ENCODE measurements at places on chromosomes 4 and X.

- no peak for DNase-seq
Observed at GRCh38 chr4:2089222-2089621, 30.1 kb downstream of the NAT8L start.

DNA sequence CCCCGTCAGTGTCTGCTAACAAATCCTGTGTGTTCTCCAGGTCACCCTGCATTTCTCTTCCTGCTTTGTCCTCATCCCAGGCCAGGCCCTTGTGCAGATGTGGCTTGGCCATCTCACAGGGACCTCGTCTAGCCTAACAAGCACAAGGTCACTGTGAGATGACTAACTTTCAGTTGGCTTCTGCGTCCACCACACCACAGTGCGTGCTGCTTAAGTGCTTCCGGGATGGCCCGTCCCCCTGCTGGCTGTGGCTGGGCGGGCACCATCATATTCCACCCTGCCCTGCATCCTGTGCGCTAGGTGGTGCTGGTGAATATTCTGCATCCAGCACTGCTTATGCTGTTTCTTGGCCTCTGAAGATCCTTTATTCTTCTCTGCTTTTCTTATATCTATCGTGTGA, 33.8 kb downstream of the RBBP7 start:
- DNase-seq = no peak

DNA sequence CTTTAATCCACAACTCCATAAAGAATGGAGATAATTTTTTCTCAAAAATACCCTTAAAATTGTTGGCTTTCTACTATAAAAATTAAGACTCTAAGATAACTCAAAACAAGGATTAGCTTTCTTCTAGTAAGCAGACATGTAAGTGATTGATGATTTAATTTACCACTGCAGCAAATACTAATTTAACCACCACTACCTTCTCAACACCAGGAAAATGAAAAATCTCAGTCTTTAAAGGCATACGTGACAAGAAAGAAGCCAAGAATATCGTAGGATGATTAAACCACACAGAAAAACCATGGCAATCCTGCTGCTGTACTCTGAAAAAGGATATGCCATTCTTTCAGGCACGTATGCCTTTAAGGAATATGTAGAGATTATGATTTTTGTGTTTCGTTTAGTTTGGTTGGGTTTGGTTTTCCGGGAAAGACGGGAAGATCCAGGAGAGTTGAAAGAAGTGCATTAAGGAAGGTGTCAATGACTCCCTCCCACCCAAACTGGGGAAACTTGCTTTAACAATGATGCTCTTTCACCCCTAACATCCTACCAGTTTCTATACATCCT, 881 bp downstream of the LRCH2 start:
- no peak for DNase-seq

DNA sequence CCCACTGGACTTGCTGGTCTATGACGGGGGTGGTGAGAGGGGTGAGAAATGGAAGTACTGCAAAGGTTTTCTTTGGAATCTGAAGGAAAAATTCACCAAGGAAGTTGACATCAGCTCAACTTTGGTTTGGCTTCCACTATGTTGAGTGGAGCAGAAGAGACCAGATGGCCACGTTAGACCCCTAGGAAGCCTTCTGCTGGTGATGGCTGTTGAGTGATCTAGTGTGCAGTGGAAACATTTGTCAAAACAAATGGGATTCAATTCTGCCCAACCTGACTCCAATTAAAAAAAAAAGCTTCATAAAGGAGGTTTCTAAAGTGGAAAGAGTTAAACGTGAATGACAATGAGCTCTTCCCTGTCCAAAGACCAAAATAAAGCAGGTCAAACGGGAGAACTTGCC, 25.7 kb downstream of the SEL1L3 start:
- DNase-seq = no peak

- DNase-seq = no peak
Observed at GRCh38 chrX:34382416-34382815, 250.3 kb upstream of the FAM47A start.

DNA sequence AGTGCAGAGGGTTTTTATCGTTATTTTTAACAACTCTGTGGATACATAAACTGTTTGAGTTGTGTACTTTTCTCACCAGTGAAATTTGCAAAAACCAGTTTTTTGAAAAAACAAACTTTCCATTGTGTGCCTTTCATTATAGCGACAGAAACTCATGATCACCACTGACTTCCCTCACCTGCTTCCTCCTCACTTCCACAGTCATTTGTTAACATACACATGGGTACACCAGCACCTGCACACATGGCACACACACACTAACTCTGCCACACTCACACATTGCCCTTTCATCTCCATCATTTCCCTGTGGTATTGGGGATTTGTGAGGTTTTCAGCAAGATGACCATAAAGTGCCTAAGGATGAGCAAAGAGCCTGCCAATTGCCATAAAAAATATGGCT, 20.6 kb downstream of the CLDN22 start:
- DNase-seq = no peak

GRCh38 chrX:17621566-17622270, 115.6 kb upstream of the SCML1 start:
- no peak for DNase-seq

GRCh38 chr4:140082391-140082755, 71.6 kb downstream of the MAML3 start:
- DNase-seq = no peak

GRCh38 chrX:16671005-16671404, 21.0 kb downstream of the S100G start:
- DNase-seq = no peak

DNA sequence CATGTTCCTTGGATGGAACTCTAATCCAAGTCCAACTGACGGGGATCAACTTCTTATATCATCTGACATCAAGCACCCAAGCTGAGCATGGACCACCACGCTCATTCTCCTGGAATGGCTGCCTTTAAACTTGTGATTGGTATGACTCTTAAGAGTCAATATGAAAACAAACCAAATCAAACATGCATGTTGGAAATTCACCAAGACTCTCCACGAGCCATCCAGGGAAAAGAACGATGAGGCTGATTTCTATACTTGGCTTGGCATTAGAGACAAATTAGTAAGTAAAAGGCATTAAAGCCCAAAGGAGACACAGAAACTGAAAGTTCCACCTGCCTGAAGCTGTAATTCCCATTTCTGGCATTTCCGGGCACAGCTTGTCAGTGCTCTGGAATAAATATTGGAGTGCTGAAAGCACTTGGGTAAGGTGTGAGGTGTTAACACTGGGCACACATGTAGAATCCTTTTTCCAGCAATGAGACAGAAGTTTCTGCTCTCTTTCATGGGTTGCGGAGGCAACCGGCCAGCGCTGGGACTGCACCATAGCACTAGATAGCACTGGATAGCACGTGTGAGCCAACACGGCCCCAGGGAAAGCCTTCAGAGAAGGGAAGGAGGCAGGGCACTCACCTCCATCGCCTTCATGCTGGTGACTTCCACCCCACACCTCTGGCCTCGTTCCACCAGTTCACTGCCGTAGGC, 42.1 kb upstream of the CENPU start:
- no peak for DNase-seq

- DNase-seq = no peak
Observed at GRCh38 chr4:6093671-6094070, 75.4 kb upstream of the C4orf50 start.

- DNase-seq = no peak
Observed at GRCh38 chr4:38078590-38079421, 118.6 kb downstream of the PTTG2 start.

- DNase-seq = no peak
Observed at GRCh38 chrX:8927701-8928100, 106.2 kb downstream of the FAM9B start.

DNA sequence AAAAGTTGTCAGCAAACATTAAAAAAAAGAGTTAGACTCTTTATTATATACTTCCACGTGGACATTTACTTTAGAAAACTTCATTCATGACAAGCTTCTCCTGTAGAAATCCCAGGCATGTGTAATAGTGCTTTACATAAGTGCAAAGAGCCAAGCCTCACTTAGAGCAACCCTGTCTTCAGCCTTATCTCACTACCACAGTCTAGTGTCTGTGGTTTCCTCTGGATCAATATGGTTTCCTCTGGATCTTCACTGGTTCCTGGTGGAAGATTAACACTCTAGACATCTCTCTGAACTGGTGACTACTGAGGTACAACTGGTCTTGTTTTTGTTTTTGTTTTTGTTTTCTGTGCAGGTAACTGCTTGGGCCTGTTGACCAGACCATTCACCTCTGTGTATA, 18.4 kb upstream of the ARMCX5 start:
- no peak for DNase-seq

GRCh38 chrX:118961866-118962560, 12.4 kb upstream of the LONRF3 start:
- DNase-seq = no peak

DNA sequence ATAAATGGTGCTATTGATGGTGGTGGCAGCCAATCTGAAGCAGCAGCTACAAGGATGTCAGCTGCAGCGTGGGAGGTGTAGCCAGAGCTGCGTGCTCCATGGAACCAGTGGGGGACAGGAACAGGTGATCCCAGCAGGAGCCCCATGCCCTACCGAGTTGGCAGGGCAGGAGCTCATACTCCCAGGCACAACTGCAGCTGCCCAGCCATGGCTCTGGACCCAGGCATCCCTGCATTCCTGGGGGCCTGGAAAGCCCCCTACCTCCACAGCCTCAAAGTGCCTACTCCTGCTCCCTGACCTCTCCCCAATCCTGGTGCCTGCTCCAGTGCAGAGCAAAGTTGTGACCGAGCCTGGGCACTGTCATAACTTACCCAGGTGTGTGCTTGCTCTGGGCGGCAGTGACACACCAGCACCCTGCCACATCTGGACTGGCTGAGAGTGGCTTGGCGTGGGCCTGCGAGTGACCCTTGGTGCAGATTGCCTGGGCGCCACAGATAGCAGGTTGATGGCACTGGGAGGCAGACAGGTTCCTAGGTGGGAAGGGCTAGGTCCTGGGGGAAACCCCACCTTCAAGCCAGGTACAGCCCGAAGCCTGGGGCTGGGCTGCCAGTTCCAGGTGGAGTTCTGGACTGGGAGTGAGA, 101.1 kb downstream of the DCAF12L2 start:
- no peak for DNase-seq

- no peak for DNase-seq
Observed at GRCh38 chrX:110125446-110126162, 122.7 kb downstream of the TMEM164 start.

- no peak for DNase-seq
Observed at GRCh38 chrX:115491766-115492165, 69.2 kb upstream of the PLS3 start.

- no peak for DNase-seq
Observed at GRCh38 chrX:11407331-11408108, 114.3 kb downstream of the AMELX start.

DNA sequence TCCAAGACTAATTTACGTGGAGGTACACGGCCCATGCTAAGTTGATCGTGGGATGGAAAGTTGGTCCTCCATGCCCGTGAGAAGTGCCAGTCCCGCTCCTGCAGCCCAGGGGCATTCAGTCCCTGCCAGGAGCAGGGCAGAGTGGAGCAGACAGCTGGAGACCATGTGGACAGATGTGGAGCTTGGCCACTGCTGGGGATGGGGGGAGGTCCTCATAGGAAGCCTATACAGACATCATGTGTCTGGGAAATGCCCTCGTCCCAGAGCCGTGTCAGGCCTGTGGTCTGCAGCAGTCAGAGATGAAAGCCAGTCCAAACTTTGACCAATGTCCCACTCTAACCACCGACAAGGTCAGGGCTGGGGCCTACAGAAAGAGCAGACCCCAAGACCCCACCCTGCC, 118.4 kb downstream of the CPZ start:
- DNase-seq = no peak

GRCh38 chrX:981791-982626, 230.4 kb downstream of the CRLF2 start:
- no peak for DNase-seq

- no peak for DNase-seq
Observed at GRCh38 chr4:65302145-65302544, 368.1 kb downstream of the EPHA5 start.

- DNase-seq = no peak
Observed at GRCh38 chr4:47367761-47368160, 95.7 kb downstream of the COMMD8 start.

DNA sequence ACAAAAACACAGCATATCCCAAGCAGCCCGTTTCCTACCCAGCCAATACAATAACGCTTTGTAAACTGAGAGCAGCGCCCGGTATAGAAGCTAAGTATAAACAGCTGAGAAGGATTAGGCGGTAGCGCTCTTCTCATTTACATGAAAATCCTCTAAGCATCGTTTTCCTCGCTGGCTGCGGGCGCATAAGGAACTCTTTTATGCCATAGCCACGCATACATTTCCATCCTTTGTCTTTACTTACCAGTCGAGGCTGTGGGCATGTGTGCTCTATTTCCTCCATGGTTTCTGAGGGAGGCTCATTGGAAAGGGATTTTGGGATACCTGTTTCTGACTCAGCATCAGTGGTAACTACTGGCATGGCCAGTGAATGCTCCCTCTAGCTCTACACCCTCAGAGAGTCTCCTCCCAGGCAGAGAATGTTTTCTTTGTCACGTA, 383 bp downstream of the PCYT1B start:
- DNase-seq = no peak

DNA sequence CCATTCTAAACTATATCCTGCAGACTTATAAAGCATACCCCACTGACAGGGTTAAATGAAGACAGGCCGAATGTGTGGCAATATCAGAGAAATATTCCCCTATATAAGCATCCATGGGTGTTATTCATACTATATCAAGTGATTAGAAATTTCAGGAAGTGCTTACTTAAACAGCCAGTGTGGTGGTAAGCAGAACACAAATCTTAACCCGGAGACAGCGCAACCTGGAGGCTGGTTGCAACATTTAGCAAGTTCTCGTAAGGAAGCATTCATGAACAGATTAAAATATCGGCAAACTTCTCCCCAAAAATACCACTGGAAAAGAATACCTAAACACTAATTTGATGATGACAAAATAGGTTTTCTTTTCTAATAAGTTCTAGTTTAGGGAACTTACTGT, 261.2 kb downstream of the CBLL2 start:
- no peak for DNase-seq

DNA sequence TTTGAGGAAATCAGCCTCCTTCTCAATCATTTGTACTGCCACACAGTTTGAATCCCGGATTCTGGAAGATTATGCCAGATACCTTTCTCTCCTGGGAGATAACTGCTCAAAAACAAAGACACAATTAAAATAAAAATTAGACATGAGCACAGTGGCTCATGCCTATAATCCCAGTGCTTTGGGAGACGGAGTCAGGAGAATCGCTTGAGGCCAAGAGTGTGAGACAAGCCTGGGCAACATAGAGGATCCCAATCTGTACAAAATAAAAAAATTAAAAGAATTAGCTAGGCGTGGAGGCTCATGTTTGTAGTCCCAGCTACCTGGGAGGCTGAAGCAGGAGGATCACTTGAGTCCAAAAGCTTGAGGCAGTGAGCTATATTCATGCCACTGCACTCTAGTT, 376.3 kb upstream of the ZFP42 start:
- DNase-seq = no peak

DNA sequence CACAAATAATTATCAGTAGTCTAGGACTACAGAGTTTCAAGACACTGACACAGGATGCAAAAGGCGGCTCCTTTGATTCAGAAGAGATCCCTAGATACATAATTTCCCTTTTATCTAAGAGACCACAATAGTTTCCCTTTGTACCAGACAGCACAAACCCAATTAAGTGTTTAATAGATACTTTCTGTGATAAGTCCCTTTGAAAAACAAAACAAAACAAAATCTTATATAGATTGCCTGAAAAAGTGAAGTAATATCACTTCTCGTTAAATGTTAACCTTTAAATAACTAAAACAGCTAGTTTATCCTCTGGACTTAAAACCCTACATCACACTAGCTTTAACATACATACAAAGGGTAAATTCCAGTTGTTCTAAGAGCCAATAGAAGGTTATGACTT, 49.9 kb downstream of the APBB2 start:
- DNase-seq = no peak

- DNase-seq = no peak
Observed at GRCh38 chr4:184471881-184472613, 2.3 kb downstream of the IRF2 start.

GRCh38 chr4:74933562-74934015, 673 bp downstream of the PARM1 start:
- DNase-seq = no peak

Data from DMS79 (cell line).